ENCODE measurements at places on chromosomes 1 and 21.
A peak's percentile ranks its signal among the peaks of the same experiment; 100 is the strongest.

DNA sequence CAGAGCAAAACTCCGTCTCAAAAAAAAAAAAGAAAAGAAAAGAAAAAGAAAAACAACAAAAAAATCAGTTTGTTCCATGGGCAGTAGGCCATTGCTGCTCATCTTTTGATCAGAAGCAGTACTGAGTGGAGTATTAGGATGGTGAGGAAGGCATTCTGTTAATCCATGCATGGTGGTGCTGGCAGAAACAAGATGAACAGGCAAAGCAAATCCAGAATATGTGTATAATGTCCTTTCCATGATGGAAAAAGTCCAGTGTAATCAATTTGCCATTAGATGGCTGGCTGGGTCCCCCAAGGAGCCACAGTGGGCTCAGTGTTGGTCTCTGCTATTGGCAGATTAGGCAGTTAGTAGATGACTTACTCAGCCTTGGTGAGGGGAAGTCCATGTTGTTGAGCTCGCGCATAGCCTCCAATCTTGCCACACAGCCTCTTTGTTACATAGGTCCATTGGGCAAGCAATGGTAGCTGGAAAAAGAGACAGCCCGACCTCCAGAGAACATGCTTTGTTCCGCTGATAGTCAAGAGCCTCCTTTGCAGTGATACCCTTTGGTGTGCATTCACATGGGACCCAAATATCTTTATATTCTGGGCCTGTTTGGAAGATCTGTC lies 23.3 kb downstream of the H3-3A start:
- no peak for DNase-seq

- DNase-seq, result peak; percentile 51
These were observed 1.5 kb upstream of the FCMR start for GRCh38 chr1:206923009-206923960.

DNA sequence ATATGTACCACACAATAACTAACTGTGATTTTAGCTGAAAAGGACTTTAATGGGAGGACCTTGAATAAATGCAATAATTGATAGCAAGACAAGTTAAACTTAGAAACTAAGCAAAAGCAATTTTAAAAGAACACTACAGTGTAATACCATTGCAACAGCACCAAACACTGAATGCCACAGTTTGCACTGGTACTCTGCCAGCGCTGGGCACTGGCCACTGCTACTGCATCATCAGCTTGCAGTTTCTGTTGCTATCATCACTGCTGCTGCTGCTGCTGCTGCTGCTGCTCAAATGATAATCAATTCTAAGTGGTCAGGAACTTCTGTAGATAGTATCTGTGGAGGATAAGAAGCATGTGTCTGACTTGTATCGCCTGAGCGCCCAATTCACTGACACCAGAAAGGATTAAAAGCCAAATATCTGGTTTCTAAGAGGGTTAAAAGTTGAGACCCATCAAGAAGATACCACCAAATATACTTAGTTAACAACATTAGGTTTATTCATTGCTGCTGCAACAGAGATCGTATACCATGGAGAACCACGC lies 306.9 kb downstream of the LRRC40 start:
- DNase-seq, result no peak

GRCh38 chr1:78619803-78620579 lies at the start of gene IFI44L:
Gene IFI44L, plus strand, starts transcription at chr1:78620448. Its CDS starts 7,468 bp downstream, at chr1:78627916.
- peak; percentile 49 for DNase-seq

DNA sequence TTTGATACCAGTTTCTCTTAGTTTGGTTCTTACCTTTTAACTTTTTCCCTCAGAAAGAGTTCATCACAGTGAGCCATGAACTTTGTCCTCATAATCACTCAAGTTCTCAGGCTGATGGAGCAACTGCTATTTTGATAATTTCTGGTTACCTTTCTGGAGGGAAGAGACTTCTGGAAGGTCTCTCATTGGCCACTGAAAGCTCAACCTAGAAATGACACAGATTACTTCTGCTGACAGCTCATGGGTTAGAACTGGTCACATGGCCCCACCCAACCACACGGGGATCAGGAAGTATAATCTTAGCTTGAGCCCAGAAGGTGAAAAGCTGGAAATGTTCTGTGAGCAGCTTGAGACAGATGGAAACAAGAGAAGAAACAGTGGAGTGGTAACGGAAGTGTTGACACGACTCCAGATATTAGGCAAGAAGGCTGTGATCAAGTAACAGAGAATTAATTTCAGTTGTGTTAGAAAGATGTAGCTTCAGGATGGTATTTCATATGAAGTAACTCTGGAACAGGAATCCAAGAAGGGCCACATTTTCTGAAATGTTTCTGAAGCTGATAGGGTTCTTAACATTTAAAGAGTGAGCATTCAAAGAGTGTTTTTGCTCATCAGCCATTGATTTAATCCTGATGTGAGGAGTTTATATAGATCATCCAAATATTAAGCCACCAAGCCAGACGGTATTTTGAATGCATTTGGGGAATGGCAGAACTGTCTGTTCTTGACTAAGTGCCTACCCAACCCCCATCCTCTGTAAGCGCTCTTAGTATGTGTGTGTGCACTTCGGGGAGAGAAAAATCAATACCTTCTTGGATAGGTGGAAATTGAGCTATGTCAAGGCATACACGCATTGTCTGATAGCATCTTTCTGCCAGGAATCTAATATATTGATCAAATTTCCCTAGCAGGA lies 21.9 kb upstream of the XPR1 start:
- DNase-seq, result no peak

DNA sequence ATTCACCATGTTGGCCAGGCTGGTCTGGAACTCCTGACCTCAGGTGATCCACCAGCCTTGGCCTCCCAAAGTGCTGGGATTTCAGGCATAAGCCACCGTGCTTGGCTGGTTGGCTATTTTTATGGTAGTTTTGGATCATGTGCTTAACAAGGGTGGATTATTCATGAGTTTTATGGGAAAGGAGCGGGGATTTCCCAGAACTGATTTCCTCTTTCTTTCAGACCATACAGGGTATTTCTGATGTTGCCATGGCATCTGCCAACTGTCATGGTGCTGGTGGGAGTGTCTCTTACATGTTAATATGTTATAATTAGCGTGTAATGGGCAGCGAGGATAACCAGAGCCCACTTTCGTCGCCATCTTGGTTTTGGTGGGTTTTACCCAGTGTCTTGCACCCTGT lies 3.2 kb downstream of the TRPM2 start:
- DNase-seq, result no peak

DNA sequence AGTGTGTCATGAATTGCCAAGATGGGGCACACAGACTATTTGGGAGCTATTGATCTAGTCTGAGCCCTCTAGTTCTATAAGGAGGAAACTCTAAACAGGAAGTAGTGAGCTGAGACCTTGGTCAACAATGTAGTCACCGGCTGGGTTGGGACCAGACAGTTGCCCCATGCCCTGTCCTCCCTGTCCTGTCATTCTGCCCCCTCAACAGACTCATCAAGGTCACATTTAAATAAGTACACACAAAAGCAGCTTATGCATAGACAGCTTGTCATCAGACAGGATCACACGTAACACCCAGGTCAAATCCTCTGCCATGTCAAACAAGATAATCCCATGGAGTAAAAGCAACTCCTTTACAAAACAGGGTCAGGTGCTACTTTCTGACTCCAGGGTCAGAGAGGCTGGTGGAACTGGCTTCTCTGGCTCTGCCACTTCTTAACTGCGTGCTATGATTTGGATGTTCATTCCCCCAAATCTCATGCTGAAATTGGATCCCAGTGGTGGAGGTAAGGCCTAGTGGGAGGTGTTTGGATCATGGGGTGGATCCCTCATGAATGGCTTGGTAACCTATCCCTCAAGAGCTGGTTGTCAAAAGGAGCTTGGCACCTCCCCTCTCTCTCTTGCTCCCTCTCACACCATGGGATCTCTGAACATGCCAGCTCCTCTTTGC lies 128.9 kb downstream of the HIVEP3 start:
- DNase-seq, result no peak

DNA sequence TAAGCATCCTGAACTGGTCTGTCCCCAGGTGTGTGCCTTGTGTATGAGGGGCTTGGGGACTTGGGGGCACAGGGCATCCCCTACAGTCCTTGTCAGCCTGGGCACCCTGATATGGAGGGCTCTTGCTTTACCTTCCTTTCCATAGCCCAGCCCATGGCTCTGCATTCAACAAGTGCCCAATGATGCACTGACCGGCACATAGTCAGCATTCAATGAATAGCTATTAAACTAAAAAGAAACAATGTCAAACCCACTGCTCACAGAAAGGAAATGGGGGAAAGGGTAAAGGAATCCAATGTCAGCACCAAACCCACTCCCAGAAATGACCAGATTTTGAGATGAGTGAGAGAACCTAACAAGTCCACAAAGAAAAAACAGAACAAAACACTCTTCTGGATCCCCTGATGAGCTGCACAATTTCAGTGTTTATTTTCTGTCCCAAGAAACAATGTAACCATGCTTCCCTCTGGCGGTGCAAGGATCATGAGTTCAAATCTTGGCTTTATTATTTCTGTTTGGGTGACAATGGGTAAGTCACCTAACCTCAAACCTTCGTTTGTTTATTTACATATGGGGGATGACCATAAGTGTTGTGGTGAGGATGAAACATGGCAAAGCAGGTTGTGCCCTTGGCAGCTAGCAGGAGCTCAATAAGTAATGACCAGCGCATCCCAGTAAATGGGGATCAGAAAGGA lies 22.0 kb downstream of the SYT6 start:
- DNase-seq, result no peak

- no peak for DNase-seq
These were observed 32.0 kb upstream of the IL10 start for GRCh38 chr1:206804156-206804737.

DNA sequence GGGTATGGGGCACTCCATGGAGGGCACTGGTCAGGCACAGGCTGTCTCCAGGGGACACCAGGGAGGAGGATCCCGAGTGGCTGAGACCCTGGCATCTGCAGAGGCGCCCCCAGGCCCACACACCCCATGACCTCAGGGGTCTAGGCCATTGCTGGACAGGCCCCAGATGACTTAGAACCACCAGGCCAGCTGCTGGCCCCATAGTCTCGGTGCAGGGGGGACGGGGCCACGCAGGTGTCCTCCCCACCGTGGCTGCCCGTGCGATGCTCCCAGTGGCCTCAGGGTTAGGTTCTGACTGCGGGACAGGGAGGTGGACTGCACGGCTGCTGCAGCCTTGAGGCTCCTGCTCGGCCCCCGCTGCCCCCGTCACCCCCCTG lies 44.0 kb downstream of the MORN1 start:
- no peak for DNase-seq

GRCh38 chr1:24754229-24754628 lies 9.0 kb downstream of the CLIC4 start:
- DNase-seq, result no peak

DNA sequence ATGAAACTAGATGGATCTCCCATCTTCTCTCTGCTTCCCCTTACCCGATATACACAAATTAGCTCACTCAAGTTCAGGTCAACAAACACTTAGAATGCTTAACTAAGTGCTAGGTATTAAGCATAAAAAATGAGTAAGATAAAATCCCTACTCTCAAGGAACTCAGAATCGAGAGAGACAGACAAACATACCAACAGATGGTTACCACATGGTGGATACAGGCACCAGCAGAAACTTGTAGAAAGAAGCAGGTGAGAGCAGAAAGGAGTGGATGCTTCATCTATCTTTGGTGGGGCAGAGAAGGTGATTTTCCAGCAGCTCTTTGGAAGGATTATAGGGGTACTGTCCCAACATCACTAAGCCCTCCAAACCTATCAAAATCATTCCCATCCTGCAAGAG lies 32.2 kb downstream of the C8B start:
- DNase-seq, result no peak
